Stimulated activated CD8-positive, alpha-beta memory T cell treated with anti-CD3 and anti-CD28 coated beads, Interleukin-7, amount 100 ng/mL, for 1 hour (primary cell): ENCODE measurements at places on chromosomes 6 and 20.
A peak's percentile ranks its signal among the peaks of the same experiment; 100 is the strongest.

DNA sequence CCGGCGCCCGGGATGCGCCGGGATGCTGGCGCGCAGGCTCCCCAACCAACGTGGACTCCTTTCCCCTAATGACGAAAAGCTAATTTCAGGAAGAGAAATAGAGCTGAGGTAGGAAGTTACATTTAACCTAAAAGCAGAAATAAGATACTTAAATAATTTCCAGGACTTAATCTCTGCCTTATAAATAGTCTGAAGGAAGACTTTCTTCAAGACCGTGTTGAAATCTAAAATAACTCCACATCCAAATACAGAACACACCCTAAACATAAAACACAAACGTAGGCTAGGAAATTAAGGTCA, 1.3 kb downstream of the ASF1A start:
- no peak for DNase-seq

- DNase-seq = no peak
Measured at GRCh38 chr20:23664954-23665353, 23.9 kb downstream of the CST4 start.

GRCh38 chr6:42217157-42217518, 523 bp downstream of the MRPS10 start:
- no peak for DNase-seq

DNA sequence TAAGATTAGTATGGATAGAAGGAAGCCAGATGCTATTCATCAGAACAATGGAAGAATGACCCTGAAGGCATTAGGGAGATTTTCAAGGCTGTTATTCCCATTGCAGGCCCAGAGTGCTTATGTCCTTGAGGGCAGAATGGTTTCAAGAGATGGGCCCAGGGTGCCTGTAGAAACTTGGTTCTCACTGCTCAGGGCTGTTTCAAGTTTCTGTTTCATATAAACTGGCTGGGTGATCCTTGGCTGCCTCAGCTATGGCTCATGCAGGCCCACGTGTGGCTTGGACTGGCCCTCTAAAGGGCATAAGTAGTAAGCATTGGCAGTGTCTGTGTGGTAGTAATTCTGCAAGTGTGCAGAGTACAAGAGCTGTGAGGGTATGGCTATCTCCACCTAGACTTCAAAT, 540.9 kb upstream of the MAN1A1 start:
- DNase-seq = no peak

- DNase-seq = no peak
Measured at GRCh38 chr20:44181611-44182010, 5.4 kb downstream of the JPH2 start.

GRCh38 chr20:40449974-40450616, 238.9 kb downstream of the MAFB start:
- no peak for DNase-seq

DNA sequence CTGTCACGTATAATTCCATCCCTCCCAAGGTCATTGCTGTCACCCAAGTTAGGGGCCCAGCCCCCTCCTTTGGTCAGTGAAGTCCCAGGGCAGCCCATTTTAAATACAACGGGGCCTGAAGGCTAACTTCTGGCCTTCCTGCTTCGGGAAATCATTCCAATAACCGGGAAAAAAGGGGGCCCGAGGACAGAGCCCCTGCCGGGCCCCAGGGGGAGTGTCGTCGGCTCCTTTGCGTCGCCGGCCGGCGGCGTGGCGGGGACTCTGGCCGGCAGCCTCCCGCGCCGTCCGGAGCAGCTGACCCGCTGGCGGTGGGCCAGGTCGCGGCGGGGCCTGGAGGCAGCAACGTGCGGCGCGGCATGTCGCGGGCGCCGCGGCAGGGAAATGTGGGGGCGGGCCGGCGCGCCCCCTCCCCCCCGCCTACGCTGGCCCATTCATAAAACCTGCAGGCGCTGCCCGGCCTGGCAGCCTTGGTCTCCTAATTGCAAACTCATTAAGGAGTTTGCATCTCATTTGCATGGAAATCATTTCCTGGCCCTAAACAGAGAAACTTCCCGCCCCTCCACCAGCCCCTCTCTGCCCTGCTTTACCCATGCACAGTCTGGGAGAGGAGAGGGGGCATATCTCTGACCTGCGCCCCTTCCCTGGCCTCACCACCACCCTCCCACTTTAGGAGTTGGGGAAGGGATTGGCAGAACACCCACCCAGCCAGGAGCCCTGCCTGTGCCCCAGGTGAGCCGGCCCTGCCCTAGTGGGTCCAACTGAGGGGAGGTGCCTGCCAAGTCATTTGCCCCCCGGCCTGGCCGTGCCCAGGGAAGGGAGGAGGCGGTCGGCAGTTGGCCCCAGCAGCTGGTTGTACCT, 50.7 kb downstream of the MRPL14 start:
- no peak for DNase-seq

GRCh38 chr20:60491051-60491581, 532.9 kb downstream of the CDH26 start:
- no peak for DNase-seq

GRCh38 chr6:136011475-136011874, 160.0 kb downstream of the PDE7B start:
- no peak for DNase-seq

DNA sequence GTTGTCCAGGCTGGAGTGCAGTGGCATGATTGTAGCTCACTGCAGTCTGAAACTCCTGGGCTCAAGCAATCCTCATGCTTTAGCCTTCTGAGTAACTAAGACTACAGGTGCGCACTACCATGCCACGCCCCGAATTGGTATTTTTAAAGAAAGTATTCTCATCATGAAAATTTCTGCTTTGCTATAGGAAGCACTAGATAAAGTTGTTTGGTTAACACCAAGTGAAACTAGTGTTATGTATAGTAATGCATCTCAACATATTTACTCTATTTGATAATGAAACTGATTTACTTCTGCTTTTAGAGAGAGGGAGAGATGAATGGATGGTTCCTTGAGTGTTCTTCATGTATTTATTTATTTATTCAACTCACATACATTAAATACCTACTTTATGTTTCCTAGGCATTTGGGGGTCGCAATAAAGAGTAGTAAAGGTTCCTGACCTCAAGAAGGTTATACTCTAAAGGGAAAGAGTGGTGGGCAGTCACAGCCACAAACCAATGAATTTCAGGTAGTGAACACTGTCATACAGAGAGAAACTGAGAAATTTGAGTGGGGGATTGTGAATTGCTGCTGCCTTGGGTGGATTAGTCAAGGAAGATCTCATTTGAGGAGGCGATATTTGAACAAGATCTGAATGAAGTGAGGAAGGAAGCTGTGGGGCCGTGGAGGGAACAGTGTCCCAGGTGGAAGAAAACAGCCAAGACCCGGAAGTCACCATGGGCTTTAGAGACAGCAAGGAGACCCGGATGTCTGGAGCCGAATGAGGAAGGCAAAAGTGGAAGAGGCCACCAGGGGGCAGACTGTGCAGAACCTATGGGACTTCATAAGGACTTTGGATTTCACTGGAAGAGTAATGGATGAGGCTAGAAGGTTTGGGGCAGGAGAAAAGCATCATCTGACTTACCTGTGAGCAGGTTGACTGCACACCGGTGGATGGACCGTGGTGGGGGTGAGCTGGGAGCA, 185.6 kb downstream of the TSHZ2 start:
- DNase-seq = peak; percentile 18

DNA sequence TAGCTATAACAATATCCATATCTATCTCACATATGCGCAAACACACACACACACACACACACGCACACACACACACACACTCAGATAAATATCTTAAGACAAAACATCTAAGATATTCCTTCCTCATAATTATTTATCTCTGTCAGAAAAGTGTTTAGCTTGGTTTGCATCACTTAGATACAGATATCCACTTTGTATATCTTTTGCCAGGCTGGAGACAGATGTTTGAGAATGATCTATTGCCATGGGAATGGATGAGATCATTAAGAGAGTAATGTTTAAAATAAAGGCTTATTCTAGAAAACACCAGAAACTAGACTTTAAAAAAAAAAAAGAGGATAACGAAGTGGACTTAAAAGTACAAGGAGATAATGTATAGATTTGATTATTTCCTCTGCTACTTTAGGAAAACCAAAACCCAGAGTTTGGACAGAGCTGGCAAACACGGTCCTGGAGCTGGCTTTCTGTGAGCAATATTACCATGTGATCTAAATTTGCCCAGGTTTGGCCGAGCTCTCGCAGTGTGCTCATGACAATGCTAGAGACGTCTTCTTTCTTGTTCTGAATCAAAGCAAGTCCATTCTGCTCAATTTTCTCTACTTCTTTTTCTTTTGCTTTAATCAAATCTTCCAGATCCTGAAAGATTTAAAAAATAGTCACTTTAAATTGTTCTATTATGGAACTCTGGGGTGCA, 411.8 kb downstream of the SYNE1 start:
- no peak for DNase-seq
